ENCODE measurements at places on chromosomes 11 and 22.

- no peak for DNase-seq
Measured at GRCh38 chr11:2901196-2901796, 15.7 kb upstream of the CDKN1C start.

GRCh38 chr11:2088284-2088683 lies 50.9 kb downstream of the IGF2 start:
- DNase-seq: no peak

DNA sequence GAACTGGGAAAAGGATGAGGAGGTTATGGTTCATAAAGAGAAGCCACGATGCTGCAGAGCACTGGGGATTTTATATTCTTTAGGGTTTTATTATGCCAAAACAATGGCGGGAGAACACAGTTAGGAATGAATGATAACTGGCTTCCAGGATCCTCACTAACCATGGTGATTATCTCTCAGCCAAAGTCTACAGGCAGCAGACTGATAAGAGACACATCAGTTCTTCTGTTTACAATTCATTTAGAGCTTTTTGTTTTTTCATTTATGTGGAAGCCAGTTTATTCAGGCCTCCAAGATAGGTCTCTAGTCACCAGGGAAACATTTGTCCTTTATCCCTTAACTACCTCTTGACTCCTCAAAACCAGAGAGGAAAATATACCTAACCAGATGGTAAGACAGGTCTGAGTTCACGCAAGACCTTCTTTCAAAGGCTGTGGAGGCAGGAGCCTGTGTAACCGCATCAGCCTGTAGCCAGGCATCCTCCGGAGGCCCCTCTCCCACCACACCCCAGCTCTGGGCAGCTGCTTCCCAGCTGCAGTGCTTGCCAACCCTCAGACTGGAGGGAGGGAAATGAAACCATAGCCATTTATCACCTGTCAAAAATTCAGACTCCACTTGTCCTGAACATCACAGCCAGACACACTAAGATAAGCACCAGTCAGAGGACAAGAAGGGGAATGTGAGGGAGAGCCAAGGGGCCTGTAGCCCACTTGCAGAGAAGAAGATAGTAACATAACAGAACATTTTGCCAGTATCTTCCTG lies 57.2 kb upstream of the FAM181B start:
- DNase-seq: no peak

DNA sequence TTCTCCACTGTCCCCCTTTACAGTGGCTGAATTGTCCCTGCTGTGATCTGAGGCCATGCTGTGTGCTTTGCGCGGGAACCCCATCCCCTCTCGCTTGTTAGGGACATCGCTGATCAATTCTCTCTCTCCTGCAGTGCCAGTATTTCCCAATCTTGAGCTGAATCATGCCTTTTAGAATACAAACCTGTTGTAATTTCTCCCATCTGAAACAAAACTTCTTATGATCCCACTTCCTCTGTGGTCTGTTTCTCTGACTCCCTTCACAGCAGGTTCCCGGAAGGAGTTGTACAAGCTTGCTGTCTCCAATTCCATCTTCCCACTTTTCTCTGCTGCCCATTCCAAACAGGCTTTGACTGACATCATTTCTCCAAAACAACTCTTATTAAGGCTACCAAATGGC lies 16.8 kb downstream of the ADAMTS15 start:
- no peak for DNase-seq

DNA sequence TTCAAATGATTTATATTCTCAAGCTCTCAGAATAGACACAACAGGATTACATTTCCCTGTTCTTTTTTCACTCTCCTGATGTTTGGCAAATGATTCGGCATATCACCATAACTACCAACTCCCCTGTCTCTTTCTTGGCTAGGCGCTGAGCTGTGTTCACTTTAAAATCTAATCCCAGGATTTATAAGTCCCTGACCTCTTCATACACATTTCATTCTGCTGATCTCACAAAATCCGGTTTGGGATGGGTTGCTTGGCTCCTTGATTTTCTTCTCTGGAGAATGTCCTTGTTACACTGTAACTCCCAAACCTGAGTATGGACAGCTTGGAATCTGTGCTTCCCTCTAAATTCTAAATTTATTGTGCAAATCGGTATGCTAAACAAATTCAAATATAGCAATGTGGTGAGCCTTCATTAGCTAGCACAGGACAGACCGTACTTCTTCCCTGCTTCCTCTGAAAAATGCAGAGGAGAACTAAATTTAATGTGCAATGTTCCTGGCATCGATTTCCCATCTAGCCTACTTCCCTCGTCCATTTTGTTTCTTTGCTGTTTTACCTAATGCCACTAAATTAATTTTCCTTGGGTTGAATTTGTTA lies 858.5 kb upstream of the FAT3 start:
- no peak for DNase-seq

DNA sequence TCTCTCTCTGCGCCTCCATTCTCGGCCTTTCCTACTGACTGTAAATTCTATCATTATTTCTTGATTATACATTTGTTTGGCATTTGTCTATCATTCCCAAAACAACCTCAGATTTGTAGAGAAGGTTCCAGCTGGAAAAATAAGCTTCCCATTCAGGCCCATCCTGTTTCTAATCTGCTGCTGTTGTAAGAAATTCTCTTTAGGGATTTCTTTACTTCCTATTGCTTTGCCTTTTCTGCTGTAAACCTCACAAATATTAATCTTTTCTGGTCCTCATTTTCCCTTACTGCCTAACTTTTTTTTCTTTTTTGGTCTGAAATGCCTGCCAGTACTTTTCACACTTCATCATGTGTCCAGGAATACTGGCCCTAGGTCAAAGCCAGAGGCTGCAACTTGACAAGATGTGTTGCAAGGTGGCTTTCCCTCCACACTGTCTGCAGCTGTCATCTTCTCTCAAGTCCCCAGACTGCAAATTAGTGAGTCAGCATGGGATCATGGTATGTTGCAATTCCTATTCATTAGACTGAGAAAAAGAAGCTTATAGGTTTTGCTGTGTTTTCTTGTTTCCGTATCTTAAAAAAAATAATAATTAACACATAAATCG lies 858.7 kb upstream of the CHORDC1 start:
- no peak for DNase-seq

- no peak for DNase-seq
Measured at GRCh38 chr22:35292786-35293185, 6.9 kb upstream of the TOM1 start.

DNA sequence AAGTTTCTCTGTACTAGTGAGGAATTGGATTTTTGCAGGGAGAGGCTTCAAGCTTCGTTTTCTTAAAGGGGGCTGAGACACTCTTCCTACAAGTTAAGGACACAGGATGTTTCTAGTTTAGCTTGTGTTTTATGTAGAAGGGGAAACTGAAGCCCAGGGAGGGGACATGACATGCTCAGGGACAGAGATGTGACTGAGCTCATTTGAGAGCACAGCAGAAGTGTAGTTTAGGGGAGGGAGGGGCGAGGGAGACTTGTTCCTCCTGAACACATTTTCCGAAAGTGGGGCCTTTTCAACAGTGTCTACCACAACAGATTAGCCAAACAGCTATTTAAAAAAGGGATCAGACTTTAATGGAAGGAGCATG lies 148.1 kb downstream of the FBXO7 start:
- DNase-seq: no peak

All from activated naive CD8-positive, alpha-beta T cell treated with anti-CD3 and anti-CD28 coated beads, Interleukin-2, amount 50 U/mL, for 16 hours (primary cell).